ENCODE measurements at places on chromosomes 16 and 17.

DNA sequence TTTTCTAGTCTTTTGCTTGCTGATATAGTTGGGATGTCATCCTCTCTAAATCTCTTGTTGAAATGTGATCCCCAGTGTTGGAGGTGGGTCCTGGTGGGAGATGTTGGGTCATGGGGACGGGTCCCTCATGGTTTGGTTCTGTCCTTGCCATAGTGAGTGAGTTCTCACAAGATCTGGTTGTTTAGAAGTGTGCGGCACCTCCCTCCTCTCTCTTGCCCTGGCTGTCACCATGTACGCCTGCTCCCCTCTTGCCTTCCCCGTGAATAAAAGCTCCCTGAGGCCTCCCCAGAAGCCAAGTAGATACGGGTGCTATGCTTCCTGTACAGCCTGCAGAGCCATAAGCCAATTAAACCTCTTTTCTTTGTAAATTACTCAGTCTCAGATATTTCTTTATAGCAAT lies 15.2 kb downstream of the IL4R start:
- DNase-seq = peak; percentile 7

DNA sequence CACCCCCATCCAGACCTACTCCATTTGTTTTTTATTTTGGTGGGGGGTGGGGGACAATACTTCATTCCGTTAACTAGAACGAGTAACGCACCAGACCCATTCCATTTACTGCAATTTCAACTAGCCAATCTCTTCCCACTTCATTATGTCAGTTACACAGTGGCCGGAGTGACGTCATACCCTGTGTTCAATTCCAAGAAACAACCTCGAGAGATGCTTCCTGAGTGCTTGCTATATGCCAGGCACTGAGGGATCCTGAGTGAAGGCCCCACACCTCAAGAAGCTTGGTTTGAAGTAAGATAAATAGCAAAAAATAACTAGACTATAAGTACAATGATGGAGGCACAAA lies 9.1 kb upstream of the SIAH1 start:
- no peak for DNase-seq

GRCh38 chr17:1229349-1229899 lies 40.8 kb upstream of the BHLHA9 start:
- DNase-seq = peak; percentile 90

- no peak for DNase-seq
These were observed 45.2 kb downstream of the XPO6 start for GRCh38 chr16:28166394-28167208.

- DNase-seq = no peak
These were observed 270.5 kb downstream of the MRTFB start for GRCh38 chr16:14341324-14342225.

DNA sequence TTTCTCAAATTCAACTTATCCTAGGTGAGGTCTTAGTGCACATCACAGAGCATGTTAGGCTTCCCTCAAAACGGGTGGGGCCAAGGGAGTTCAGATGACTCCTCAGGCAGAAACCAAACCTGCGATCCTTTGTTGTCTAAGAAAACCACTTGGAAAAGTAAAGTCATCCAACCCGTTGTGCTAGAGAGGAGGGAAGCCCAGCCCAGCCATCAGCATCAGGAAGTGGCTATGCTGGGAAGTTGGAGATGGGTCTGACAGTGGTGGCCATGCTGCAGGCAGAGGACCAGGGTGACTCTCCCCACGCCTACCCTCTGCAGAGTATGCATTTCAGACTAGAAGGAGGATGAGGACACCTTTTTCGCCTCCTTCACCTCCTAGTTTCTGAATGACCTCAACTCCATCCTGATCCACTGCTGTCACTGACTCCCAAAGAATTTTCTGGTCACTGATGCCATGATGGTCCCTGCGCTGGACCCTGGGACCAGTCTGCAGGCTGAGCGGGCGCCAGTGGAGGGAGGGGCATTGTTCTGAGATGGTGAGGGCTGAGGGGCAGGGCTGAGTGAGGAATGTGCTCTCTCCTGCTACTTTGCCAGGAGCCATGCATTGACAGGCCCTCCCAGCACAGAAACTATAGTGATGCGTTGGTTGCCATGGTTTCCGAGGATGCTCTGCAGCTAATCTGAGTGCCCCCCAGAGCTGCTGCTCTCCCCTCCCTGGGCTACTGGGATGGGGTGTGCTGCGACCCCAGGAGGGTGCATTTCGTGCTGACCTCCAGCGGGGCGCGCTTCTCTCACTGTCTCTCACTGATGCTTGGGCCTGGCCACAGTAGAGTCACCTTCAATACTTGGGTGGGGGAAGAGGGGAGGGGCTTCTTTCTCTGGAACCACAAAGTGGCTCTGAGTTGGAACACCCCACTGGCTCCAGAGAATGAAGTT lies 20.4 kb downstream of the ALOX12B start:
- peak; percentile 58 for DNase-seq

GRCh38 chr16:53837426-53837825 lies 133.5 kb downstream of the FTO start:
- DNase-seq = no peak

DNA sequence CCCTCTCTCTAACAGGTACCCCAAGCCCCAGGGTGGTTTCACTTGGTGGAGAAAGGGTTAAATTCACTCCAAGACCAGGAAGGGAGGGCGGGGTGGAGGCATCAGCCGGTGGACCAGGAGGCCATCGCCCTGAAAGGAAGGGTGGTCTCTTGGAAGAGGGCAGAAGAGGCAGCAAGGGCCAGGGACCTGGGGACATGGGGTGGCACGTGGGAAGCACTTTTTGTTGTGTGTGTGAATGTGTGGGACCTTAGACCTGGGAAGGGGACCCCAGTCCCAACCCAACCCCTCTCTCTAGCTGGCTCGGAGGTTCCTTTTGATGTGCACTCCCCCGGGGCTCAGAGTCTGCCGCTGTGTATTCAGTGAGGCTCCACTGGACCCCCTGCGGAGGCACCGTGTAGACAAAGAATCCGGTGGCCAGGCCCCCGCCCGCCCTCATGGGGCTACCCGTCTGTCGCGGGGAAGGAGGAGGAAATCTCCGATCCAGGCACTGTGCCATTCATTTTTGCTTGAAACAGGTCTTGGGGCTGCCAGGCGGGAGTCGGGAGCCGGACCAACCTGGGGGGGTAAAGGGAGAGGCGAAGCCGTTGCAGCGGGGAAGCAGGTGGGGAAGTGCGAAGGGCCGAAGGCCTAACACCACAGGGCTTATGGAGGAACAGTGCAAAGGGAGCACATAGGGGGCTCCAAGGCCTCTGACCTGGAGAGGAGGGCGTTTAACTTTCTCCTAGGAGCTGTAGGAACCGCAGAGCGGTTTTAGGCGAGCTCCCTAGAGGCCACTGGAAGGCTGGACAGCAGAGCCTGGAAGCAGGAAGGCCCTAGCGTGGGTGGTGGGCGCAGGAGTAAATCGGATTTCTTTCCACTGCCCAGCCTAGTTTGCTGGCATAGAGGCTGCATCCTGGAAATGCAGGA lies 3.2 kb upstream of the WNT3 start:
- DNase-seq = no peak

DNA sequence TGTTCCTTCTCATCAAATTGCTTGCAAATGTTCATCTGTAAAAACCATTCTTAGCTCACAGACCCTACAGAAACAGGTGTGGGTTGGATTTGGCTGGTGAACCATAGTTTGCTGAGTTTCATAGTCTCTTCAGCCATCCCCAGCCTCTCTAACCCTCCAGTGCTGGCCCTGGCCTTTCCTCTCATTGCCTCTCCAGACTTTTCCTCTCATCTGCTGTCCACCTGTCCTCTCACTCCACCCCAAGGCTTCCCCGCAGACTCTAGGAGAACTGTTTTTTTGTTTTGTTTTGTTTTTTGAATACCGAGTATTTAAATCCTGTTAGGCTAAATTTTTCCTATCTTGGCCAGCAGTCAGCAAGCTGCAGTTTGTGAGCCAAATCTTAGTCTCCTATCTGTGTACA lies 41.1 kb downstream of the MEOX1 start:
- DNase-seq = no peak

- no peak for DNase-seq
These were observed 6.7 kb downstream of the HS3ST3B1 start for GRCh38 chr17:14307560-14308024.

DNA sequence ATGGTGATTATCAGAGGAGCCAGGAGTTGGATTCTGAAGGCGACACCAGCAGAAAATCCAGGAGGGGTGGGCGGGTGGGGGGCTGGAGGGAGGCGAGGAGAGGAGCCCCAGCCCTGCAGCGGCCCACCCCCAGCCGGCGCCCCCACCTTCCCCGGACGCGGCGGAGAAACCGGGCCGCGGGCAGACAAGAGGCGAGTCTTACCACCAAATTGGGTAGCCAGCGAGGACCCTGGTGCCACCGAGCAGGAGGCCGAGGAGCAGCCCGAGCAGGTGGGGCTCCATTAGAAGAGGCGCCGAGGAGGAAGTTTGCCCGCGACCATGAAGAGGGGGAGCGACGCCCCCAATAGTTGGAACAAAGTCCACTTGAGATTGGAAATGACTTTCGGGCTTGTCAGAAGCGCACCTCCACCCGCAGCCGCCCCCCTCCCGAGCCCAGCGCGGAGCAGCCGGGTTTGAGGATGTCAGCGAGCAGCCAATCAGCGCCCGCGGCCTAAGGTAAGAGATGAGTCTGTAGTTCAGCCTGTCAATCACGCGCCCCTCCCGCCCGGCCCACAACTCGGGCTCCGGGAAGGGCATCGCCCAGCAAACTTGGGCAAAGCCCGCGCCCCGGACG lies at the start of gene WNT3:
TSS of gene WNT3 (minus strand) at position 377 of the 613 bp plus-strand sequence. CDS start at position 282, 95 bp downstream.
- DNase-seq = no peak

DNA sequence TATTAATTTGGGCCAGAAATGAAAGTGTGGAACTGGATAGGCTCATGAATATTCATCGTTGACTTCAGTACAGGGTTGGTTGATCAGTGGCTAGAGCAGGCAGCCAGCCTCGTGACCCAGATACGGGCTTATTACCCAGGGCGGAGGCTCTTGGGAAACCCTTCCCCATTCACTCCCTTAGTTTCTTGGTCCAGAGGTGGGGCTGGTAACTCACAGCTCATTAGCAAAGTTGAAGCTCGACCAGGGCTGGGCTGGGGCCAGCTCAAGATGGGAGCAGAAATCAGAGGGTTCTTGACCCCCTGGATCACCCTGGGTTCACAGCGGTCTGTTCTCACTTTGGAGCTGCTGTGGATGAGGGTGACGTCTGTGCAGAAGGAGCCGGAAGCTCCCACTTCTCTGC lies 44.6 kb upstream of the GSE1 start:
- no peak for DNase-seq

DNA sequence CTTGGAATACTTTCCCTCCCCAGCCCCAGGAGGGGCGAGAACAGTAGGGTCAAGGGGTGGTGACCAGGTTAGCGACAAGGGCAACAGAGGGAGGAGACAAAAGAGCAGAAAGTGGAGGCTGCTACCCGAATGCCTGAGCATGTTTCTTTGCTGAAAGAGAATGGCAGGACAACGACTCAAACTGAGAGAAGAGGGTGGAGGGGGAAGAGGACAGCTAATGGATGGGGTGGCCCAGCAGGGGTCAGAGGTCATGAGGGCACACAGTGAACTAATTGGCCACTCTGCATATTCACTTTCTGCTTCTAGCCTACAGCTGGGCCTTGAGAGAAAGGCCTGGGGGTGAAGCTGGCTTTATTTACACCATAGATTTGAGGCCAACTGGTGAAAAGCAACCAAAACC lies 19.1 kb upstream of the DDX52 start:
- no peak for DNase-seq

DNA sequence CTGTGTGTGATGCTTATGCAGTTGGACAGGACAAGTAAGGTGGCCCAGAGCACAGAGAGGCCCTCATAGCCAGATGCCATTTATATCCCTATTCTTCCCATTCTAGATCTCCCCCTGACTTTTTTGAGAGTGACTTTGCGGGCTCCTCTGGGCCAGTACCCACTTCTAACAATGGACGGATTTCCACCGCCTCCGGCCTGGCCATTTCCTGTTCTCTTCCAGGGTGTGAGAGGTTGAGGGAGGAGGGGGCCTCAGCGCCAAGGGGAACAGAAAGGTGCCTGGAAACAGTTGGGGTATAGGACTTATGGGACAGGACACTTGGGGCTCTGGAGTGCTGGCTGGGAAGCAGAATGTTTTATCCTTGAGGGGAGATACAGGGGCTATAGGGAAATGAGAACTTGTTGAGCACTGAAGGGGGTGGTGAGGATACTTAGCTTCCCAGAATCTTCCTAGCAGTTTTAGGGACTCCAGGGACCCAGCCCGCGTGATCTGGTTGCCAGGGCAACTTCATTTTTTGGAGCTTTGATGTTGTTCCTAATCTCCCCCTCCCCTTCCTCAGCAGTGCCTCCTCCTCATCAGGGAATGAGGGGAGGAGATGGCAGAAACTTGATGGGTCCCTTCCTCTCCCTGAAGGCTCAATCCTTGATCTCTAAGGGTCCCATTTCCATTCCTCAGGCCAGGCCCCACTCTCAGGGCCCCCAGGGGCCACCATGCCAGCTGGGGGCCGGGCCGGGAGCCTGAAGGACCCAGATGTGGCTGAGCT lies 3.6 kb downstream of the TAOK2 start:
- no peak for DNase-seq

DNA sequence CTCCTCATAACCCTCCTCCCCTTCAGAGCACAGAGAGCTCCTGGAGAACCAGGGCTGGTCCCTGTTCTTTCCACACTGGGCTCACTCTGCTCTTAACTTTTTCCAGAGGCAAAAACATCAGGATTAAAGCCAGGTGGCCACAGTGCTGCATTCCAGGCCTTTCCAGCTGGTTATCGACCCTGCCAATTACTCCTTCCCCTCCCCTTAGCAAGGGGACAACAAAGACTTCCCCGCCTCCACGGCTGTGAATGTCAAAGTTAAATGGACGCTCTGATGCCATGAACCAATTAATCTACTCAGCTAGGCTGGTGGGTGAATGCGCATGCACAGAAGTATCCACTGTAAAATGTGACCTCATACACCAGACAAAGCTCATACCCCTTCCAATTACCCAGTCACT lies 23.1 kb downstream of the ACLY start:
- DNase-seq = no peak

- no peak for DNase-seq
These were observed 504 bp upstream of the GOSR1 start for GRCh38 chr17:30476726-30477082.

DNA sequence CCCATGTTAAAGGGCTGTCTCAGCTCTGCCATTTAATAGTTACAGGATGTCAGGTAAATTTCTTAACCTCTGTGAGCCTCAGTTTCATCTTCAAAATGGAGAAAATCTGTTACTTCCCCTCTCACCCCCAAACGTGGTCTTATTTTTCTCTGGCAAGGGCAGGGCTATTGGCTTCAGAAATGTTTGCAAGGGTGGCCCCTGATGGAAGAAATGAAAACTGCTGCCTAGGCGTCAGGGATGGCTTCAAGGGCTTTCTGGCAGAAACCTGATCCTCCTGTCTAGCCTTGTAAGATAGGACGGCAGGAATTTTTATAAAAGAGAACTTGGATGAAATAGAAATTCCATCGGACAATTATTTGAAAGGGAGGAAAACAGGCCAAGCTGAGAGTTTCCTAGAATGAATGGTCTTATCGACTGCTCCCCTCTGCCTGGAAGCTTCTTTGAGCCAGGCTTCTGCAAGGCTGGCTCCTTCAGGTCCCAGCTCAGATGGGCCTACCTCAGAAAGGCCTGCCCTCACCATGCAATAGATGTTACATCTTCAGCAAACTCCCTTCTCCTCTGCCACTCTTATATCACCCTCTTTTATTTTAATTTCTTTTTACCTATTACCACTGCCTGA lies 43.0 kb upstream of the TANGO6 start:
- no peak for DNase-seq

All from aorta (tissue), 5 donors.